Activated CD4-positive, CD25-positive, alpha-beta regulatory T cell treated with anti-CD3 and anti-CD28 coated beads, Interleukin-2, amount 50 U/mL, for 72 hours (primary cell): ENCODE measurements at places on chromosomes 12 and 14.

- DNase-seq: no peak
Measured at GRCh38 chr12:57248934-57249742, 1.8 kb downstream of the STAC3 start.

DNA sequence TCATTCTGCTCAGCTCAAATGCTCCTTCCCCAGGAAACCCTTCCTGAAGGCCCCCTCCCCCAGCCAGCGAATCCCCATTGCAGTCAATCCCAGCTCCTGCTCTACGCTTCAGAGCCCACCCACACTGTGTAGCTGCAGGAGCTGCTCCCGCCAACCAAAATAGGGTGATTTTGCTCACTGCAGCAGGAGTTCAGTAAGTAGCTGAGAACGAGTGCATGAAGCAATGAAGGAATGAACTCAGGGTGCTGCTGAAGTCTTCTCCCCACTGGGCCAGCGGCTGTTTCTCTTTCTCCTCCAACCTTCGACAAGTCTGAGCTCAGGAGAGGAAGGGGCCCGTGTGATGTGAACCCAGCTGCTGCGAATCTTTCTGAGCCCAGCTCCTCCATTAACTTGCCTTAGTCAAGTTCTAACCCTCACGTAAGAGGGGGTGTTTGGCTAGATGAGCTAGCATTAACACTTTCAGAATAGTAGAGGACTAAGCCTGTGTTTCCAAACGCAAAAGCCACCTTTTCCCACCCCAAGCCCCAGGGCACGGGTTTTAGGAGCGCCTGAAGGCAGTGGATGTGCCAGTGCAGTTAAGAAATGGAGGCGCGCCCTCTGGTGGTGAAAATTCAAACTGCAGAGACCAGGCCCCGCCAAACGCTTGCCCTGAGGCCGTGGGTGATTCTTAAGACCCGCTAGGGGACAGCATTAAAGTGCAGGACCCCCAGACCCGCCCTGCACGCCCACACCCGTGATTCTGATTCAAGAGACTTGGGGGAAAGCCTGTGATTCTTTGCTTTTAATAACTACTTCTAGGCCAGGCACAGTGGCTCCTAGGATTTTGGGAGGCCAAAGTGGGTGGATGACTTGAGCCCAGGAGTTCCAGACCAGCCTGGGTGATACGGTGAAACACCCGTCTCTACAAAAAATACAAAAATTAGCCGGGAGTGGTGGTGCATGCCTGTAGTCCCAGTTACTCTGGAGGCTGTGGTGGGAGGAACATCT is 11.9 kb upstream of the SERPINA4 start:
- DNase-seq: peak; percentile 71

GRCh38 chr14:83558946-83559345 is 1971.0 kb upstream of the FLRT2 start:
- no peak for DNase-seq

GRCh38 chr12:3869865-3870264 is 3.3 kb downstream of the PARP11 start:
- no peak for DNase-seq

DNA sequence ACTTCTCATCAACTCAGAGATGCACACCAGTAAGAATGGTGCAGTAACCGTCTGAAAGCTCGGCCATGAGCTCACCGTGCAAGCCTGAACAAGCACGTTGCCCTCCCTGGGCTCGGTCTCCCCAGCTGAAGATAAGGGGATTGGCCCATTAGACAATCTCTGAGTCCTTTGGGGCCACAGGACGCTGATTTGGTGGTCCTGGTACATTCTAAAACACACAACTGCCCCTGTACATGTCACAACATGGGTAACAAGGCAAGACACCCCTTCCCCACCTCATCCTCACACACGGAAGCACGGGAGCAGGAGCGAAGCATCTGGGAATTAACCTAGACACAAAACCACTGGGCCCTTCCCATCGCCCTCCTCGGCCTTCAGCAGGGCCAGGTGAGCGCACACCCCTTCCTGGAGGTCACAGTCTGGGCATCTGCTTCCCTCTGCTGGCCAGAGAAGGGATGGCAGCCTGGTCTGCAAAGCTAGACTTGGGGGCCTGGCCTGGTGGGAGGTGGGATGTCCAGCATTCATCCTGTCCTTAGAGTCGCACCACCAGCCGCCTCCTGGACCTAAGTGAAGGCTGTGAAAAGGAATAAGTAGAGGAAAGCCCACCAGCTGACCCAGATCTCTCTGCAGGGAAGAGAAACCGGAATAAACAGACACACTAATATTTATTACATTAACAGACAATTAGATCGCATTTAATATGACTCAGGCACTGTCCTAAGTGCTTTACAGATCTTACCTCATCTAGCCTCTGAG is 18.9 kb upstream of the SMUG1 start:
- DNase-seq: peak; percentile 83

DNA sequence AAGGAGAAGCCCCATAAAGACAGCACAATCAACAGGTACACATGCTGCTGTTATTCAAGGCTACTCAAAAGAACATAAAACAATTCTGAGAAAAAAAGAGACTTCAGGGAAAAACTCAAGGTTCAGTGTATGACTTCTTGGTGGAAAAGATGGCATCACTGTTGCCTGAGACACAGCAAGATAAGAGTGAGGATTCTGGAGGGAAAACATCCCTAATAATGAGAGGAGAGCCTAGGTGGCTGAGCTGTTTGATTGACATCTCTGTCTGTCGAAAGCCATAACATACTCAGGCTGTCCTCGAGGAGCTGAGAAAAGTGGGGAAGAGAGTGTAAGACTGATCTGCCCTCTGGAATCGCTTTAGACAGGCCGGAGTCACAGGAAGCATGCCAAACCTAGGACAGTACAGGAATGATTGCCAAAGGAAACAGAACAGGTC is 193.4 kb upstream of the AMIGO2 start:
- DNase-seq: no peak
